Ovary (tissue), 10 donors: ENCODE measurements at places on chromosomes 3 and 15. TPM values are rescaled to one million over a fixed set of nuclear protein-coding genes. Genes with fewer than 3 reads are reported as not detected.
A peak's percentile ranks its signal among the peaks of the same experiment; 100 is the strongest.

GRCh38 chr3:150675587-150675986, 28.1 kb downstream of the ERICH6 start:
- no peaks in the 10 kb centered on the region for H3K36me3 ChIP-seq
- no peaks in the 10 kb centered on the region for H3K27me3 ChIP-seq
- DNase-seq = no peak
- H3K27ac ChIP-seq = no peak overlapping the region

DNA sequence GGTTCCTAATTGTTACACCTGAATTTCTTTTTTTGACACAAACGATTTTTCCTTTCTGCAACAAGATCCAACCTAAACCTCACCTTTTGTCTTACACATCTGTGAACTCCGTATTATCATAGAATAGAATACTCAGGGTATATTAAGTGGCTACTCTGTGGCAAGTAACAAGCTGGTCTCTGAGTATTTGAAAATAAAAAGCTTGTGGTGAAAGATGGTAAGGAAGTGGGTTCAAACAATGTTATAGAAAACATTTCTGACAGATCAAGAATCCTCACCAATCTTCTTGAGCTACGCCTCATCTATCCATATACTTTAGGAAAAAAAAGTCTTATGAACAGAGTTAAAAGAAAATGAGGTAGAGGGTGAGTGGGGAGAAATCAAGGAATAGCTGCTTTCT, 3.5 kb upstream of the ANKRD28 start:
- no peak overlapping the region for H3K4me3 ChIP-seq
- no peaks in the 10 kb centered on the region for H3K27me3 ChIP-seq
- no peak overlapping the region for H3K27ac ChIP-seq
- H3K36me3 ChIP-seq = no peaks in the 10 kb centered on the region
- H3K4me1 ChIP-seq = peaks cover 4% of the 10 kb centered on the region

- H3K36me3 ChIP-seq = no peaks in the 10 kb centered on the region
- DNase-seq = no peak
- no peaks in the 10 kb centered on the region for H3K27me3 ChIP-seq
- H3K4me1 ChIP-seq = no peaks in the 10 kb centered on the region
- no peak overlapping the region for H3K27ac ChIP-seq
Observed at GRCh38 chr3:157398598-157398997, 38.1 kb upstream of the PTX3 start.

DNA sequence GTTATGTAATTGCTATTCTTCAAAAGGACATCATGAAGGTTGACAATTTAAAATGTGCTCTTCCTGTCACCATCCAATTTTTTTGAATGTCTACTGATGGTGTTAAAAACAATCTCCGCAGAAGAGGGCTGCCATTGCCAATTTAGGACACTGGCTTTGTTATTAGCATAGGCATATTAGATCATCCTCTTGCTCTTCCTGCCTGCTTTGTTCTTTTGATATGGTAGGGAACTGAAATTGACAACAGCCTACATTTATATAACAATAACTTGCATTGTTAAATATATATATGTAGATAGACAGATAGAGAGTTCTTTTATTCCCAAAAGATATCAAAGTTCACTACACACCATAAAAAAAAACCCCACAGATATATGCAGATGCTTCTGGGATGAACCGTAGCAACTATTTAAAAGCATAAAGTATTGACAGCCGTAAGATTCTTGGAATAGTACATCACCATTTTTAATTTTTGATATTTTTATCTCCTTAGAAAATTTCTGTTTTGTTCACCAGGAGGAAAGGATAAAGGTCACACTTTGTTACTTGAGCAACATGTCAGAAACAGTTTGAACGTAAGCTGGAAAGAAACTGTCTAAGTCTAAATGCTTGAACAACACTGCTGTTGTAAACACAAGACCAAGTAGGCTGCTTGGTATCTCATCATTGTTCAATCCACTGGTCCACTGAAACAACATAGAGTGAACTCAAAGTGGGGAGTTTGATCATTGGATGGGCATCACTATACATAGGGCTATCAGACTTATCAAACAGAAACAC, 66.5 kb downstream of the MDFIC2 start:
- no peaks in the 10 kb centered on the region for H3K4me1 ChIP-seq
- H3K4me3 ChIP-seq = no peak overlapping the region
- no peak for DNase-seq
- H3K27ac ChIP-seq = no peak overlapping the region
- H3K27me3 ChIP-seq = peaks cover 3% of the 10 kb centered on the region

Gene ADCY5
- total RNA-seq = 32.4 TPM

DNA sequence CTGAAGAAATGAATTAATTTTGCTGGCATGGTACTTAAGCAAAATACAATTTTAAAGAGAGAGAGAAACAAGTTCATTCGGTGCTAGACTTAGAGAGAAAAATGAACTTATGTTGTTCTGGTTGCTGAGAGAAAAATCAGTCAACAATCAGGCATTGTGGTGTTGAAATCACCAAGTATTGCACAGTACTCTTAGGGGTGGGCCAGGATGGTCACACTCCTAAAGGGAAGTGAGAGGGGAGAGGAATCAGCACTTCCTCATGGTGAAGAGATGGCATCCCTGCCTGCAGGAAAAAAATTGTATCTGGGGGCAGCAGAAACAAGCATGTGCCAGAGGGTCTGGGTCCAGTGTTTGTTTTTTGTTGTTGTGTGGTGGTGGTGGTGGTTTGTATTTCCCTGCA, 7.0 kb upstream of the DMXL2 start:
- no peaks in the 10 kb centered on the region for H3K27me3 ChIP-seq
- no peak for DNase-seq
- no peaks in the 10 kb centered on the region for H3K4me1 ChIP-seq

Gene GOLGA6L10
- 1.5 TPM for total RNA-seq

GRCh38 chr15:92877000-92877399, 23.1 kb upstream of the CHD2 start:
- H3K4me1 ChIP-seq = peaks cover 15% of the 10 kb centered on the region
- H3K36me3 ChIP-seq = no peaks in the 10 kb centered on the region
- no peak for DNase-seq
- H3K27ac ChIP-seq = no peak overlapping the region
- H3K27me3 ChIP-seq = no peaks in the 10 kb centered on the region

DNA sequence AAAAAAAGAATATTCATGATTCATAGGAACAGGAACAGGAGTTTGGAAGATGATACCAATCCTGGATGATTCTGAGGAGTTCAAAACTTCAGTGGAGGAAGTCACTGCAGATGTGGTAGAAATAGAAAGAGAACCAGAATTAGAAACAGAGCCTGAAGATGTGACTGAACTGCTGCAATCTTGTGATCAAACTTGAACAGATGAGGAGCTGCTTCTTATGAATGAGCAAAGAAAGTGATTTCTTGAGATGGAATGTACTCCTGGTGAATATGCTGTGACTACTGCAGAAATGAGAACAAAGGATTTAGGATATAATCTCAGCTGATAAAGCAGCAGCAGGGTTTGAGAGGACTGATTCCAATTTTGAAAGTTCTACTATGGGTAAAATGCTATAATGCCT, 72.7 kb downstream of the GSK3B start:
- H3K36me3 ChIP-seq = no peaks in the 10 kb centered on the region
- no peak overlapping the region for H3K27ac ChIP-seq
- no peak overlapping the region for H3K4me3 ChIP-seq
- H3K4me1 ChIP-seq = no peaks in the 10 kb centered on the region
- H3K27me3 ChIP-seq = no peaks in the 10 kb centered on the region
- no peak for DNase-seq

Gene ALDH1A3
- 19.7 TPM for total RNA-seq

DNA sequence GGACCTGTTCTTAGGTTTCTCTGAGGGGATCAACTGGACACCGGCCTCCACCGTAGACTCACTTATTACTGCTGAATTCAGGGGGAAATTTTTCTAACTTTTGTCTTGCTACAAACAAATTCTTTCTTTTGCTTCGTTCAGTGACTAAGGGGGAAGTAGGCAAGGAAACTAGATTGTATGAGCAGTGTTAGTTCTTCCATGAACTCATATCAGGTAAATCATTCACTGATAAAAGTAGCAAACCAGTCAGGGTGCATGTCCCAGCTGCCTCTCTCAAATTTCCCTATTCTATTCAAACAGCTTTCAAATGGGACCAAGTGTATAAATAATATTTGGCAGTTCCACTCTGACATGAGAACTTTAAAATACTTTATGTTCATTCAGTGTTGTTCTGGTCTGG, 7.3 kb upstream of the CCDC13 start:
- H3K36me3 ChIP-seq = no peaks in the 10 kb centered on the region
- no peak overlapping the region for H3K4me3 ChIP-seq
- no peak overlapping the region for H3K27ac ChIP-seq
- no peak for DNase-seq

DNA sequence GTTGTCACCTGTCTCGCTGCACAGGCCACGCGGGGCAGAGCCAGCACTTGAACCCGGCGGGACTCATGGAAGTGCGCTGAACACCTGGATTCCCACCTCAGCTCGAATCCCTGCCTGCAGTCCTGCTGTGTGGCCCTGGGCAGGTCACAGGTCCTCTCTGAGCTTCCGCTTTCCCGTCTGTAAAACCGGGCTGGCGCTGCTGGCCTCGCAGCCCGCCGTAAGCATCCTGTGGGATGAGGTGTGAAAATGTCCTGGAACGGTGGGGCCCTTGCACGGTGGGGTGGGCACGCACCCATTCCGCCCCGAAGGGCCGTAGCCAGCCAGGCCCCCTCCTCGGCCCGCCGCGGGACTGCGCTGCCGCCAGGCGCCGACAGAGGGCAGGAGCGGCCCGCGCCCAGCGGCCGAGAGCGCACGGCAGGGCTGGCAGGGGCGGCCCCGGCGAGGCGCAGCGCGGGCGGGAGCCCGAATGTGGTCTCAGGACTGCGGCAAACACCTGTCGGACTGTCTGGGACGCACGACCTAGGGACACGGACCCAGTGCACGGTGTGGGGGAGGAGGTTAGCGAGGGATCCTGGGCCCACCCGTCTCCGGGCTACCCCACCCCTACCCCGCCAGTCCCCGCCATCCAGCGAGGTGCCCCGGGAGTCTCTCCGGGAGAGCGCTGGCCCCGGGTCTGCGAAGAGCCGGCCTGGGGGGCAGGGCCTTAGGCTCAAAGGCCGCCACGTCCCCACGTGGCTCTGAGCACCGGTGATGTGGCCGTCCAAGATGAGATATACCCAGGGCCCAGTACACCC, 40.4 kb downstream of the DNAJB8 start:
- peak; percentile 33 for DNase-seq
- no peak overlapping the region for H3K4me3 ChIP-seq
- H3K4me1 ChIP-seq = no peaks in the 10 kb centered on the region
- no peak overlapping the region for H3K27ac ChIP-seq

Gene TRH
- total RNA-seq = 0.81 TPM

DNA sequence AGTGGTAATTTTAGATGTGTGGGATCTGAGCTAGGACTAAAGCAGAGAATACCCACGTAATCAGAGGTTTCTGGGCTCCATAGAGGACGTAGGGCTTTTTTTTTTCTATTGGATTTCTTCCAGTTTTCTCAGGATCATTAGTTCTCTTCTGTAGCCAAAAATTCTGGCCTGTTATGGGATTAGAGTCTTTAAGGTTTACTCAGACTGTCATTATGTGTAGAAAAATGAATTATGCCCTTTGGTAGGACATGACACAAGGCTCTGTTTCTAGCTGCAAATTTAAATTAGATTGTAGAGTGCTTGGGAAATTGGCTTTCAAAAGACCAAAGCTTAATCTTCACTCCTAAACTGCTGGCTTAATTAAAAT, 1.9 kb downstream of the SETD5 start:
- H3K27me3 ChIP-seq = no peaks in the 10 kb centered on the region
- peak overlapping the region; percentile 97 for H3K27ac ChIP-seq
- no peaks in the 10 kb centered on the region for H3K36me3 ChIP-seq
- peak overlapping the region; percentile 85 for H3K4me3 ChIP-seq
- no peak for DNase-seq

- H3K4me3 ChIP-seq = no peak overlapping the region
- H3K4me1 ChIP-seq = no peaks in the 10 kb centered on the region
Observed at GRCh38 chr3:154759966-154760365, 320.2 kb upstream of the MME start.

DNA sequence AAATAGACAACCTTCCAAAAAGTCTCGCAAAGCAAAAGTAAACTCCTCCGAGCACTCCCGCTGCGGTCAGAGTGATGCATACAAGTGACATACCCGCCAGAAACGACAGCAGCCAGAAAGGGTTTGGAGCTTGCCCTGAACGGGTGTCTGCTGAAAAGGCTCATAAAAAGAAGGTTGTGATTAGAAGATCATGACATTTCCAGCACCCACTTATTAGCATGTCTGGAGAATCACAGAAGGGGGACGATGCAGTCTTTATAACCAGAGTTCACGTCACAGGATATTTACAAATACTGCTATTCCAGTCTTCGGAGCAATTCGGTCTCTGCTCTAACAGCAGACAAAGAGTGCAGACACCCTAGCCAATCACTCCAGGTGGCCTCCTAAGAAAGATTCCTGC, 59.1 kb upstream of the FRMD4B start:
- DNase-seq = peak; percentile 37
- H3K4me1 ChIP-seq = peaks cover 2% of the 10 kb centered on the region
- H3K27ac ChIP-seq = no peak overlapping the region

- no peak overlapping the region for H3K27ac ChIP-seq
- H3K4me1 ChIP-seq = peaks cover 5% of the 10 kb centered on the region
- DNase-seq = no peak
- no peaks in the 10 kb centered on the region for H3K27me3 ChIP-seq
- no peaks in the 10 kb centered on the region for H3K36me3 ChIP-seq
Observed at GRCh38 chr3:43031889-43032545, 52.9 kb downstream of the GASK1A start.

GRCh38 chr15:57472861-57473260, 96.6 kb downstream of the CGNL1 start:
- H3K4me1 ChIP-seq = no peaks in the 10 kb centered on the region
- no peak overlapping the region for H3K4me3 ChIP-seq
- no peak overlapping the region for H3K27ac ChIP-seq
- no peaks in the 10 kb centered on the region for H3K36me3 ChIP-seq

Gene MB21D2
- total RNA-seq = 13.9 TPM

GRCh38 chr3:128748557-128748956, 22.6 kb downstream of the RAB7A start:
- H3K27ac ChIP-seq = no peak overlapping the region
- H3K27me3 ChIP-seq = no peaks in the 10 kb centered on the region
- no peak for DNase-seq
- no peaks in the 10 kb centered on the region for H3K4me1 ChIP-seq
- no peak overlapping the region for H3K4me3 ChIP-seq

DNA sequence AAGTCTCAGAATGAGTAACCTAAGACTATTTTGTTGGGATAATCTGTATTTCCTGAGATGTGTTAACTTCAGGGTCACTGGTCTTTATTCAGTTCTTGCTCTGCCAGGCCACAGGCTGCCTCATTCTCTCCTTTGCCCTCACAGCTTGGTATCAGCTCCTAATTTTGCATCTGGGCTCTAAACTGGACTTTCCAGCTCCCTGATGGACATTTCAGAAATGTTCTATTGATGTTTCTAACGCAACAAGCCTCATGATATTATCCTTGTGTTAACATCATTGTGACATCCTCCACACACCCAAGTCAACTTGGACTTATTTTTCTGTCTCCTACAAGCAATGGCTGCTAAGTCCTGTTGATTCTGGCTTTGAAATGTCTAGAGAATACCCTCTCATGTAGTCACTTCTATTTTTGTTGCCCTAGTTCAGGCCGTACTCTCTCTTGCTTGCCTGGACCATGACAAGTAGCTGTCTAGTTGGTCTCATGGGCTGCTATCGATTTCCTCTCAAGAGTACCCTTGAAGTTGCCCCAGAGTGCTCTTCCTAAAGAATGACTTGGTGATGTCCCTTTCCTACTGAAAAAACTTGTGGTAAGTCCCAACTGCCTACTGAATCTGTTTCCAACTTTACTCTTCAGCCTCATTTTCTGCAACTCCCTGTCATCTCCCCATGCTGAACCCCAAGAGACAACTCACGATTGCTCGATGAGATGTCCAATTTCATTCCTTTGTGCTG, 52.7 kb downstream of the CHST2 start:
- peaks cover 7% of the 10 kb centered on the region for H3K4me1 ChIP-seq
- no peak overlapping the region for H3K27ac ChIP-seq
- no peaks in the 10 kb centered on the region for H3K36me3 ChIP-seq
- DNase-seq = no peak
- no peak overlapping the region for H3K4me3 ChIP-seq
- H3K27me3 ChIP-seq = no peaks in the 10 kb centered on the region
